Immature natural killer cell (primary cell): ENCODE measurements at places on chromosomes 12 and 14.

GRCh38 chr12:47730341-47730744 lies 5.1 kb upstream of the ENDOU start:
- DNase-seq = no peak

GRCh38 chr12:43044241-43044640 lies 454.7 kb upstream of the PRICKLE1 start:
- DNase-seq = no peak

- no peak for DNase-seq
Observed at GRCh38 chr12:2251526-2252209, 198.9 kb downstream of the CACNA1C start.

- no peak for DNase-seq
Observed at GRCh38 chr12:2248901-2249381, 196.2 kb downstream of the CACNA1C start.

- no peak for DNase-seq
Observed at GRCh38 chr12:121428883-121429282, 29.0 kb downstream of the RNF34 start.

- no peak for DNase-seq
Observed at GRCh38 chr12:57235017-57235727, 5.7 kb downstream of the SHMT2 start.

DNA sequence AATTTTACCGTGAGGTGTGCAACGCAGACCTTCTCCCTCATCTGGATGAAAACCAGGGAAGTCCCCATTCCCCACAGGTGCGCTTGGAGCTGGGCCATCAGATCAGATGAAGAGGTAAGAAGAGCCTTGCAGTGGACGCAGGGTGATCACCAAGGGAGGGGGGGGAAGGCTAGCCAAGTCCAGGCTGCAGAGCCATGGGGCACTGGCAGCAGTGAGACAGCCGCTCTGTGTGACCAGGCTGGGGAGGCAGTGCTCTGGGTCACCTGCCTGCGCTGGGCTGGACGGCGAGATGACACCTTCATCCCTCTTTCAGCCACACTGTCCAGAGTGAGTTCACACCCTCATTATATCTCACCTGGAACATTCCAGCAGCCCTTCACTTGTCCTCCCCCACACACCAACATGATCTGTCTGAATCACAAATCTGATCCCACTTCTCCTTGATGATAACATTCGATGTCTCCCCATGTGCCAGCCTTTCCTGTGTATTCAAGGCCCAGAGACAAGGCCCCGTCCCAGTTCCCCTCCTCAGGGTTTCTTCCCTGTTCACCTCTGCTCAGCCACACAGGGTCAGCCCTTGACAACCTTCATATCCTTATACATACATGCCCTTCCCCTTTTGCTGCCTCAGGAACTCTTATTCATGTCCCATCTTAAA lies 65.9 kb upstream of the VASH1 start:
- DNase-seq = no peak

GRCh38 chr12:63308671-63309070 lies 157.7 kb upstream of the AVPR1A start:
- DNase-seq = no peak

GRCh38 chr12:88419794-88420193 lies 160.5 kb downstream of the KITLG start:
- no peak for DNase-seq

DNA sequence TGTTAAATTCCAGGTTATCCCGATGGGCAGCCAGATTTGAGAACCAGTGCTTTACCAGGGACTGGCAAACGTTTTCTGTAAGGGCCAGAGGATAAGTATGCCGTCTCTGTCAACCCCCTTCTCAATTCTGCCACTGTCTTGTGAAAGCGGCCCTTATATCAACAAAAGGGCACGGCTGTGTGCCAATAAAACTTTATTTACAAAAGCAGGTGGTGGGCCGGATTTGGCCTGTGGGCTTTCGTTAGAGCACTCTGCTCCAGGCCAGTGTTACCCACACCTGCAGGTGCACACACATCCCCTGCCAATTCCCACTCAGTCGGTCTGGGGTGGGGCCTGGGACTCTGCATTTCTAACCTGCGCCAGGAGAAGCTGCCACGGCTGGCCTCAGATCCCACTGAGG lies 111.2 kb downstream of the RFLNA start:
- DNase-seq = no peak

DNA sequence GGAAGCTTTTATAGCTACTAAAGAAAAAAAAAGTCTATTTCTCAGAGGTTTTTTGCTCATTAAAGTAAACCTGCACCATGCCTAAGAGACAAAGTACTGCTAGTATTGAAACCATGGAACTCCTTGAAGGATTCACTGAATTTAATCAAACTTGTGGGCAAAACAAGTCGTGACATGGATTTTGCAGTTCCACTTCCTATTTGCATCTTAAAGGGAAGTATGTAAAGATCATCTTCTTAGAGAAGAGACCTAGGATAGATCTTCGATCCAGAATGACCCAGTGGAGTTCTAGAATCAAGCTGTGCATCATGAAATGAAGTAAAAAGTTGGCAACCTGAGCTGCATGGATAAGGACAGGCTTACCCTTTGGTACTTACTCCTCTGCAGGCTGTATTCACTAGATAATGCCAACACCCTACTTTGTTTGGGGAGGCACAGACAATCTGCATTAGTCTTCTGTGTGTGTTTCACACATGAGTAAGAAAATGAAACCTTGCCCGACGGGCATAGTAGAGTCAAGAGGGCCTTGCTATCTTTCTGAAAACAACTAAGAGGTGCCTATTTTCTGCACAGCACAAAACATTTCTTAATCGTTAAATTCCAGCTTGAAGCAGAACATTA lies 1.9 kb downstream of the GNG2 start:
- no peak for DNase-seq

GRCh38 chr12:67434671-67435370 lies 165.7 kb downstream of the CAND1 start:
- no peak for DNase-seq

GRCh38 chr12:25455696-25456095 lies 97.4 kb downstream of the LMNTD1 start:
- DNase-seq = no peak

DNA sequence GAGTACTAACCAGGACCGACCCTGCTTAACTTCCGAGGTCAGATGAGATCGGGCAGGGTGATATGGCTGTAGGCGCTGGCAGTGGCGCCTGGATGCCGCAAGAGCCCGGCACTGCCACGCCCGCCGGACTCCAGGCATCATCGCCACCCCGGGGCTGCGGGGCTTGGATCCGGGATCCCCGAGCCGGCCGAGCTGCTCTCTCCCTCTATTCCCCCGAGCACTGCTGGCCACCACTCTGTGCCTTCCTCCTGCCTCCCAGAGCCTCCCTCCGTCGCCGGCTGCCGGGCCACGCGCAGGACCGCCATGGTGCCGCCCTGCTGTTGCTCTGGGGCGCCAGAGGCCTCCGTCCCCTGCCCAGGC lies 153.2 kb upstream of the ALG10B start:
- DNase-seq = no peak

GRCh38 chr12:128798571-128799341 lies 25.0 kb downstream of the SLC15A4 start:
- DNase-seq = peak; percentile 47

- DNase-seq = no peak
Observed at GRCh38 chr12:81350309-81350708, 272.4 kb downstream of the ACSS3 start.

- DNase-seq = no peak
Observed at GRCh38 chr12:109475121-109475520, 2.0 kb downstream of the KCTD10 start.

GRCh38 chr12:12128670-12129069 lies 57.9 kb downstream of the BCL2L14 start:
- no peak for DNase-seq

DNA sequence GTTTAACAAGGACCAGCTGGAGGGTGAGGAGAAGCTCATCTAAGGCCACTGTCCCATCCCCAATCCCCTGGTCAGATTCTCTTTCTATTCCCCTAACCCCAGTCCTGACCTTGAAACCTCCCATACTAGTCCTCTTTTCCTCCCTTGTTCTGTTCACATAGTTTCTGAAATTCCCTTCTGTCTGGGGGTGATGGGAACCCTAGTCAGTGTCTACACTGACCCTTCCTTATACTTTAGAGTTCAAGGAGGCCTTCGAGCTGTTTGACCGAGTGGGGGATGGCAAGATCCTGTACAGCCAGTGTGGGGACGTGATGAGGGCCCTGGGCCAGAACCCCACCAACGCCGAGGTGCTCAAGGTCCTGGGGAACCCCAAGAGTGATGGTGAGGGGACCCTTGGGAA lies 2.4 kb downstream of the MYL6B start:
- no peak for DNase-seq

DNA sequence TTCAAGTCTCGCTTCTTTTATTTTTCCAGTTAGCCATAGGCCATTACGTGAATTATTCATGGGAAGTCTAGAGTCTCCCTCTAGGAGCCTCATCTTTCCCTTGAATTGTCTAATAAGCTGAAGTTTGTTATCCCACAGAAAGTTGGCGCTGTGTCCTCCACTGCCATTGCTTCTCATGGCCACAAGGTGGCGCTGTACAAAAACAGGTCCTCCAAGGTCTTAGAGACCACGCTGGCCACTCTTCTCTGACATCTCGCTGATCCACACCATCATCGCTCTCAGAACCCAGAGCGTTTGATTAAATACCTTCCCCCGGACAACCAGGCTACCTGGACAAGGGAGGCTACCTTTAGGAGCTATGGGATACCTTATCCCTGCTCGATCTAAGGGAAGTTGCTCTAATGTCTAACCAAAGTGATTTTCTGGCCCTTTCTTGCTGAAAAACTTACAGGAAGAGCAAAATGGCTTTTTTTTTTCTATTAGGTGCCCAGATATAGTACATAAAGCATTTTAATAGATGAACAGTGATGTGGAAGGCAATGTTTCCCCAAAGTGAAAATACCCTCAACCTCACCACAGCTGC lies 110.0 kb downstream of the CCDC60 start:
- peak; percentile 6 for DNase-seq

GRCh38 chr12:71639341-71639760 lies 24.3 kb downstream of the ZFC3H1 start:
- no peak for DNase-seq

- DNase-seq = no peak
Observed at GRCh38 chr12:115225845-115226244, 541.9 kb upstream of the TBX3 start.

DNA sequence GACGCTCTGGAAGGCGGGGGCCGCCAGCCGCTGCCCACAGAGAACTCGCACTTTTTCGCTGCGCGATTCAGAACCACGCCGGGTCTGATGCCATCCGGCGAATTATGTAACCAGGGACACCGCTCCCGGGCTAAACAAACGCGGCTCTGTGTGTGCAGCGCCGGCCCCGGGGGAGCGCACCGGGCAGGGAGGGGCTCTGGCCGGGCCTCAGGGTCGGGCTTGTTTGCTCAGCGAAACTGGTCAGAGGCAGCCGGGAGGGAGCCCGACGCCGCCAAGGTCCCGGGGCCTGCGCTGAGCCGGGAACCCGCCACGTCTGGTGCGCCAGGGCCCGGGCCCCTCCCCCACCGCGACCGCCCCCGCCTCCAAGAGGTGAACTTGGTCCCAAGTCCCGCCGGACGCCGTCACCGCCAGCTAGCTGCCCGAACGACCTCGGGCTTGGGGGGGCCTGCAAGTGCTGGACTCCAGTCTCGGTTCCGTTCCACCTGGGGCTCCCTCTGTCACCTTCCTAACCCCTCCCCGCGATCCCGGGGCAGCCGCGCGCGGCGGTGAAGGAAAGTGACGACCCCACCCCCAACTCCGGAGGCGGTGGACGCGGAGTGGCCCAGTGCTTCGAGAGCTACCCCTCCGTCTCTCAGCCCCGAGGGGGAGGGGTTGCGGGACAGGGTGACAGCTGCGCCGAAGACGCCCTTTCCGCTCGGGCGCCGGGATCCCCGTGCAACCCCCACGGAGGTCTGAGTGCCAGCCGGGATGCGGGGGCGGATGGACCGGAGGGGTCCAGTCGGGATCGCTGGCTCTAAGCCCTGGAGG lies 848 bp downstream of the CTDSP2 start:
- peak; percentile 77 for DNase-seq

GRCh38 chr12:32051511-32052211 lies 55.0 kb upstream of the BICD1 start:
- no peak for DNase-seq

DNA sequence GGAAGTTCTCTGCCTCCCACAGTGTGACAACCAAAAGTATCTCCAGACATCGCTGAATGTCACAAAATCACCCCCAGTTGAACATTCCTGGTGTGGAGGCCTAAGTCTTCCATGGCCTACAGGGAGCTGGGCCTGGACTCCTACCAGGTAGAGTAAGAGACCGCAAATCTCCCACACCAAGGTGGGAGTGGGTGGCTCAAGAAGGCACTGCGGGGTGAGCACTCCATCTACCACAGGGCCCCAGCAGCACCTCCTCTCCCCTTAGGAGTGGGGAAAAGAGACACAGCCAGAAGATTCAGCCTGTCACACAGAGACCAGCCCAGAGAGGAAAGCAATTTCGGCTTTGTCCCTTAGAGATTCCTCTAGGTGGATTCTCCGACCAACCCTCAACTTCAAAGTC lies 25.5 kb downstream of the LRTM2 start:
- no peak for DNase-seq

DNA sequence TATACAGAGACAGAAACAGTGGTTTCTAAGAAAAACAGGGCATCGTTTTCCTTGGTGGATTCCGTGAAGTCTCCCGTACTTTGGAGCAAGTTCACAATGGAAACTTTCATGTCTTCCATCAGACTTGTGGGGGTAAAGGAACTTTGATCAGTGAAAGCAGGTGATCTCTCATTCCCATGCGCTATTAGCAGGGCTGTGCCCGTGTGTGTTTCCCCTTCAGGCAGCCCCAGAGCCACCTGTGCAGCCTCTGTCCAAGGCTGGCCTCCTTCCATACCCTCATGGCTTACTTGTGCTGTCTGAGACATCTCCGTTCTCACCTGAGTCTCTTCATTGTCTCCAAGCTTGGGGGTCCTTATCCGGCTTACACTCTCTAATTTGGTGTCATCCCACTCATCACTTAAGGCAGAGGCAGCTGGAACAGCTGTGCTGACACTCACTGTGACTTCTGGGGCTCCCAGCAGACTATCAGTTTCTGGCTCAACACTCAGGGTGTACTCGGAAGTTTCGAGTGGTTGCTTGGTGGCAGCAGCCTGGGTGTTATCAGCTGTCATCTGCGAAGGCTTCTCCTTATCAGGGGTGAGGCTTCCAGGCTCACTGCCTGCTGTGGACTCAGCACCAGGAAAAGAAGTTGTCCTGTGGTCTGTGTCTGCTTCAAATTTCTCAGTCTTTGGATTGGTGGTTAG lies 13.8 kb downstream of the ARMH4 start:
- DNase-seq = no peak

- no peak for DNase-seq
Observed at GRCh38 chr12:106815741-106816140, 41.3 kb downstream of the RIC8B start.

- no peak for DNase-seq
Observed at GRCh38 chr12:96948782-96949181, 41.7 kb downstream of the NEDD1 start.

- no peak for DNase-seq
Observed at GRCh38 chr12:13074396-13075117, 28.9 kb downstream of the GSG1 start.

DNA sequence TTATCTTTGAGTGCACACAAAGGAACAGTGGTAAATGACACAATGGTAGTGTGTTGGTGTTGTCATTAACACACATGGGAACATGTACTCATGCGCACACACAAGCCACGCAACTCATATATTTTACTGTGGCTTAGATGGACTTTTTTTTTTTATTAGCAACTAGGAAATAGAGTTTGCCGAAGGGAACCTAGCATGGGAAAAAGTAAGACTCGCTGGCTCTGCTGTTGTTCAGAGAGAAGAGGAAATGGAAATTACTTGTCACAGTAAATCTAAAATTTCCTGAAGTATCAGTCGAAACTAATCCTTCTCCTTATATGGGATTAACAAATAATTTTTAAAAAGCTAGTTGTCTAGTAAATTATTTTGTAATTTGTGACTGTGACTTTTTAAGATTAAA lies 33.7 kb upstream of the IL22 start:
- no peak for DNase-seq
